ENCODE measurements at places on chromosomes 7 and 10.

GRCh38 chr10:44864051-44864450 is 47.1 kb upstream of the TMEM72 start:
- no peak for DNase-seq

- DNase-seq = no peak
Measured at GRCh38 chr10:43227911-43228782, 38.7 kb downstream of the RASGEF1A start.

DNA sequence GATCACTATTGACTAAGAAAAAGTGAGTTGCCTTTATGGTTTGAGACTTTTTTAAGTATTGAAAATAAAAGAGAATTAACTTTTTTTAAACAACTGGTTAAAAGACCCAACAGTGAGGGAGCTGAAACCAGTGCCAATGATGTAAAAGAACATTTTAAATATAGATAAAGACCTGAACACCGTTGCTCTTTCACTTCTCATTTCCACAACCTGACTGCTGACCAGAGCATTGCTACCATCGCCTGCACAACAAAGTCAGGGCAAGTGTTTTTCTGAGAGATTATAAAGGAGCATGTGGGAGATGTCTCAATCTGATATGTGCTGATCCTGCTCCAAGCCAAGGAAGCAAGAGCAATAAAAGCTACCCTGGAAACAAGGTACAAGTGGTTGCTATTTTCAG is 34.7 kb downstream of the IMMP2L start:
- DNase-seq = no peak

DNA sequence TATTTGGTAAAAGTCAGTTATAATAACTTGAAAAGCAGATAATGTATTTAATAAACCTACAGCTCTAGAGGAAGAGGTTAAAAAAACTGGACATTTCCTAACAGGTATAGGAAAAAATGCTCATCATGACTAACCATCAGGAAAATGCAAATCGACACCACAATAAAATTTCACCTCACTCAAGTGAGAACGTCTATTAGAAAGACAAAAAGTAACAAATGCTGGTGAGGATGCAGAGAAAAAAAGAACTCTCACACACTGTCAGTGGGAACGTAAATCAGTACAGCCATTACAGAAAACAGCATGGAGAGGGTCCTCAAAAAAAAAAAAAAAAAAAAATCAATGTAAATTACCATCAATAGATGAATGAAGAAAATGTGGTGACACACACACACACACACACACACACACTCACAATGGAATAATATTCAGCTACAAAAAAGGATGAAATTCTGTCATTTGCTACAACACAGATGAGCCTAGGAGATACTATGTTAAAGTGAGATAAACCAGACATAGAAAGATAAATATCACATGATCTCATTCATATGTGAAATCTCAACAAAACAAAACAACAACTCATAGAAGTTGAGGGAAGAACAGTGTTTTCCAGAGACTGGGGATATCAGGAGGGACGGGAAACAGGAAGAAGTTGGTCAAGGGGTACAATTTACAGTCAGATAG is 20.1 kb downstream of the EPC1 start:
- DNase-seq = no peak

DNA sequence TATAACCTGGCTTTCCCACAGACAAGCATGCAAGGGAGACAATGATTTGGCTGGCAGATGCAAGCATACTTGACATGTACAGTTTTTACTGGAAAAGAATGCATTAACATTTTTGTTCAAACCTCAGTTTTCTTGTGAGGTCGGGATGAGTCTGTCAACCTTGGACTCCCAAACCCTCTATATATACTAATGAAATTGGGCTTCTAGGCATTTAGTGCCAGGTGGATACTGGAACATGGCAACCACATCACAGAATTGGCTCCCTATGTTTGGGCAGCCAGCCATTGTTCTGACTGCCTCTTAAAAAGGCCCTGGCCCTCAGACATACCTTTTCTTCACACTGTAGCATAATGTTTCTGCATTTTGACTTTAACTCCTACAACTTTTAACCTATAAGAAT is 39.1 kb downstream of the CDK6 start:
- DNase-seq = no peak

DNA sequence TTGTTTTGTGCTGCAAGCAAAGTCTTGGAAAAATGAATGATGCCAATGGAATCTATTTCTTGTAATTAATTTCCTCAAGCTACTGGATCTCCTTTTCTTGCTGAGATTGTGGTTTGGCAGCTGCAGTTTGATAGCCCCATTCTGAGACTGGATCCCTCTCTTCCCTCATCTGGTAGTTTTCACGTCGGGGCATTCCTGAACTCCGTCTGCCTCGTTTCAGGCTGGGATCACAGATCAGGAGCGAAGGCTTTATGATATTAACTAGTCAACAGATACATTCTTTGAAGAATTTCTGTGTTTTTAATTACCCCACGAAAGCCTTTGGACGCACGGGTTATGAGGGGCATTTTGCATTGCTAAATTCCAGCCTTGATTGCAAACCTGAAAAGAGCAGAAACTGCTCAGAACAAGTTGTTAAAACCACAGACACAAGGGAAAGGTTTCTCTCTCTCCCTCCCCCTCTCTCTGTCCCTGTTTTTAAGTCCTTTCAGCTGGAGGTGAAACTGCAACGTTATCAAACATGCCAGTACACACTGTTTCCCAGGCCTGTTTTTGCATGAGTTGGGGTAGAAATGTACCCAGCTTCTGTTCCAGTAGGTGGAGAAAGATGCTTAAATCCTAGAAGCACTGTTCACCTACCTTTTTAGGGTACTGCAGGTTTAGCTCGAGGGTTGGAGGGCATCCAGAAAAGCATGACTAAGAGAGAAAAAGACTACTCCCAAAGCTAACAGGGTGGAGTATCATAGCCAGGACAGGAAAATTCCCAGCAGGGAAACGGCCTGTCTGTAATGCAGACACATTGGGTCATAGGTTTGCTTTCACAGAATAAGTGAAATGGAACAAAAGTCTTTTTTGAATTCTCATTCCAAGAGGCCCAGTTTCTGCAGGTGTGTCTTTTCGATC is 124.3 kb downstream of the CUX1 start:
- DNase-seq = no peak

DNA sequence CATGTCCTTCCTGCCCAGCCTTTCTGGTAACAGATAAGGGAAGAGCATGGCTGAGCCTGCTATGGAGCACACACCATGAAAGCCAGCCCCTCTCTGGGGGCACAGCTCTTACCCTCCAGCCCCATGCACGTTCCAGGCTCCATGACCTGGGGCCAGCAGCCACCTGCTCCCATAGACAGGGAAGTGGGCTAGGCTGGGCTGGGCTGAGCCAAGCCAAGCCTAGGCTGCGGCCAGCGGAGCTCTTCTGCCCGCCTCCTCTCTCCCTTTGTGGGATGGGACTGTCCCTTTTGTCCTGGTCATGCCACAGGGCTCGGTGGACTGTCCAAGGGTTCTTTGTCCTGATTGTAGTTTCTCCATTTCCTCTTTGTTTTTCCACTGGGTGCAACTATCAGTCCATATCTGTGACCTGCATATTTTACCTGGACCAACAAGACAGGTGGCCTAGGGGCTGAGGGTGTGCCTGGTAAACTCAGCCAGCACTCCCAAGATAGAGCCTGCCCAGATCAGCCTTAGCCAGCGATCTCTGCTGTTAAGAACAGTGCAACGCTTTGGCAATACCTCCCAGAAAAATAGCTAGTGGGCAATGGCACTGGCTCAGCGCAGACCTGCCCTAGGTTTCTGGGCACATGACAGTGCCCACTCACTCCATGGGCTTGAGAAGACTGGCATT is 97.2 kb upstream of the BTBD16 start:
- DNase-seq = no peak
